ENCODE measurements at places on chromosomes 12 and 14.

- no peaks in the 10 kb centered on the region for H3K4me1 ChIP-seq
- H3K27me3 ChIP-seq, result peaks cover 26% of the 10 kb centered on the region
- DNase-seq, result no peak
- no peak overlapping the region for H3K27ac ChIP-seq
- H3K4me3 ChIP-seq, result no peak overlapping the region
Observed at GRCh38 chr14:68896132-68896531, 83.0 kb downstream of the ACTN1 start.

GRCh38 chr14:77903221-77903620 lies 103.3 kb downstream of the ADCK1 start:
- H3K27me3 ChIP-seq, result no peaks in the 10 kb centered on the region
- H3K27ac ChIP-seq, result no peak overlapping the region
- peaks cover 29% of the 10 kb centered on the region for H3K36me3 ChIP-seq
- no peak overlapping the region for H3K4me3 ChIP-seq

- no peaks in the 10 kb centered on the region for H3K4me1 ChIP-seq
- H3K4me3 ChIP-seq, result no peak overlapping the region
- H3K27me3 ChIP-seq, result peaks cover 2% of the 10 kb centered on the region
Observed at GRCh38 chr12:104802208-104802607, 155.9 kb downstream of the SLC41A2 start.

DNA sequence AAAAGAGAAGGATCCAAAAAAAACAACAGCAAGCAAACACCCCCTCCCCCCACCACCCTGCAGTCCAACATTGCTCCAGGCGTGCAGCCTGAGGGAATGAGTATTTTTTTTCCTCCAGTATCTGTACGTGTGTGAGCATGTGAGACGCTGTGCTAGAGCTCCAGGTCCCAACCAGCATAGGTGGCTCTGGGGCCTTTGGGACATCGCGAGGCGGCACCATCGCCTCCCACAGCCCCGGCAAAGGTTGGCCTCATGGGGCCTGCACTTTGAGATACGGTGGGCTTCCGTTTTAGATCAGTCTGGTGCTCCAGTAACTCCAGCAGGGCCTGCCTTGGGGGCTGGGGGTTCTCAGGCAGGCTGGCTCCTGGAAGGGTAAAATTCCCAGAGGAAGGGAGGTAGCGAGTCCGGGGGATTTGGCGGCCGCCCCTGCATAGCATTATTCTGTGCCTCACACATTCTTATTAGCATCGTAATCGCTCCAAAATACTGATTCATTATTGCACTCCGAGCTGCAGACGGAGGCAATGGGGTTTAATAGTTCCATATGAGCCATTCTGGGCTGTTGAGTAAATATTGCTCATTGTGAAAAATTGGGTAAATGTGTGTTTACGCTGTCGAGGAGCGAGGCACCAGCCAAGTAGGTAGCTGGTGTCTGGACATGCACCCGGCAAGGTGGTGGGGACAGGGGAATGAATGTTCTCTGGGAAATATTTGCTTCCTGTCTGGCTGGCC lies 143.1 kb upstream of the MYL2 start:
- no peak for DNase-seq
- H3K36me3 ChIP-seq, result no peaks in the 10 kb centered on the region
- no peaks in the 10 kb centered on the region for H3K27me3 ChIP-seq
- H3K27ac ChIP-seq, result no peak overlapping the region
- H3K4me3 ChIP-seq, result no peak overlapping the region

DNA sequence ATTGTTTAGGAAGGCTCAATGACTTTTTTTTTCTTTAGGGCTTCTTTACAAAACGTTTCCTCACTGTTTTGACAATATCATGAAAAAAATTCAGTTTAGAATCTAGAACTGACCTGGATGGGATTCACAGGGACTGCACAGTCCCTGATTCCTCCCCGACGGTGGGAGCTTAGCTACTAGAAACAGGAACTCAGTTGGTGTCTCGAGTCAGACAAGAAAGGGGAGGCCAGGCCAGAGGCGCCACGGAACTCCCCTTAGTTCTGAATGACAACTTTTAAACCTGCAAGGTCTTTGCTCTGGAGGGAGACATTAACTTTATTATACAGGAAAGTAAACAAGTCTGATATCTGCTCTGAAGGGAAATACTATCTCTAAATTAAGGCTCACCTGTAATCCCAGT lies 45.4 kb upstream of the SRP54 start:
- H3K36me3 ChIP-seq, result peaks cover 8% of the 10 kb centered on the region
- DNase-seq, result no peak
- H3K4me1 ChIP-seq, result no peaks in the 10 kb centered on the region
- H3K4me3 ChIP-seq, result no peak overlapping the region

DNA sequence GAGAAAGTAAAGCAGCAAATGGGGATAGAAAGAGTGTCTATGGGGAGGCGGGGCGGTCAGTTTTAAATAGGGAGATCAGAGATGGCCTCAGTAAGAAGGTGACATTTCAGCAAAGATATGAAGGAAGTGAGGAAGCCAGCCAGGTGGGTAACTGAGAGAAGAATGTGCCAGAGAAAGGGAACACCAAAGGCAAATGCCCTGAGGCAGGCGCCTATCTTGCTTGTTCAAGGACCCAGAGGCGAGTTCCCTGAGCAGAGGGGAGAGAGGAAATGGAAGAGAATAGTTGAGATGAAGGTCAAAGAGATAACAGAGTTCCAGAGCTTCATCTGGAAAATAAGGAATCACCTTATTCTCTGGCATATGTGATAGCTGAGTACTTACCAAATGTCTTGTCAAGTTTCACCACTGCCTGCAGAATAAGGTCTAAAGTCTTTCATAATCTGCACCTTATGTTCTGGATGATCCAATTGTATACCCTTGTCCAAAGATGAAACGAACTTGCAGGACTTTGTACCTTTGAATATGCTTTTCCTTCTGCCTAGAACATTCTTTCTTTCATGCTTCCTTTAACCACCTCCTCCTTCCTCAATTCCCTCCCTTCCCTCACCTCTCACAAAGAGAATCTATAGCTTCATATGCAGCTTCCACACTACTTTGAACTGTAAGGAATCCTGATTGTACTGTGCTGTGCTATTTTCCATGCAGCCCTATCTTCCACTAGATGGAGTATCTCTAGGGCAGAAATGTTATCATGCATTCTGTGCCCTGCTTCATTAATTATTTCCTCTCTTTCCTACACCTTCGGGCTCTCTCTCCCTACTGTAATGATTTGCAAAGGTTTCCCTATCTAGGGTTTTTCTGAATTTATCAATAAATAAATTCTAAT lies 38.5 kb downstream of the GNPTAB start:
- H3K4me1 ChIP-seq, result peaks cover 8% of the 10 kb centered on the region
- peaks cover 48% of the 10 kb centered on the region for H3K36me3 ChIP-seq
- no peak for DNase-seq

DNA sequence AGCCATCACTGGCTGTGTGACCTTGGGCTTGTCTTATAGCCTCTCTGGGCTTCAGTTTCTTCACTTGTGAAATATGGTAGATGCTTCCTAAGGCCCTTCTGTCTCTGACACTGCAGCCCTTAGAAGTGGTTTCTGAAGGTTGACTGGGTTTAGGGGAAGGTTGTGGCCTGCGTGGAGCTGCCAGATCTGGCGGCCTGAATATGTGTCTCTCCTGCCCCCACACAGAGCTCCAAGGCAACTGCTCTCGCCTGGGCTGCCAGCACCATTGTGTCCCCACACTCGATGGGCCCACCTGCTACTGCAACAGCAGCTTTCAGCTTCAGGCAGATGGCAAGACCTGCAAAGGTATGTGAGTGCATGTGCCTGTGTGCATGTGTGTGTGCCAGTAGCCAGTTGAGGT lies 4.0 kb downstream of the LRP1-AS start:
- no peak for DNase-seq
- no peaks in the 10 kb centered on the region for H3K4me1 ChIP-seq
- no peak overlapping the region for H3K27ac ChIP-seq
- no peaks in the 10 kb centered on the region for H3K36me3 ChIP-seq

DNA sequence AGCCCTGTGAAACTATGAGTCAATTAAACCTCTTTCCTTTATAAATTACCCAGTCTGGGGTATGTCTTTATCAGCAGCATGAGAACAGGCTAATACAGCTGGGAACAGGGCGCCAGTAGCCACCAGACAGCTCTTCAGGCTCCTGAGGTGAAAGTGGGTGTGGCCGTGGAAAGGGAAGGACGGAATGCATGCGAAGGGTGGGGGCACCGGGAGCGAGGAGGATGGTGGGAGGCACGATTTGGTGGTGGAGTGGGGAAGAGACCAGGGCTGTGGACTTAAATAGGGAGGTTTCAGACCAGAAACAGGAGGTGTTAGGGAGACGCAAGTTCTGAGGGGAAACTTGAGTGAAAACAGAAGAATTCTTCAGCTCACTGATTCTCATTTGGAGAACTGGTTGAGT lies 44.1 kb upstream of the CHST11 start:
- H3K4me1 ChIP-seq, result peaks cover 19% of the 10 kb centered on the region
- no peaks in the 10 kb centered on the region for H3K27me3 ChIP-seq
- DNase-seq, result no peak
- H3K27ac ChIP-seq, result no peak overlapping the region
- H3K4me3 ChIP-seq, result peak overlapping the region; percentile 36
- H3K36me3 ChIP-seq, result no peaks in the 10 kb centered on the region

DNA sequence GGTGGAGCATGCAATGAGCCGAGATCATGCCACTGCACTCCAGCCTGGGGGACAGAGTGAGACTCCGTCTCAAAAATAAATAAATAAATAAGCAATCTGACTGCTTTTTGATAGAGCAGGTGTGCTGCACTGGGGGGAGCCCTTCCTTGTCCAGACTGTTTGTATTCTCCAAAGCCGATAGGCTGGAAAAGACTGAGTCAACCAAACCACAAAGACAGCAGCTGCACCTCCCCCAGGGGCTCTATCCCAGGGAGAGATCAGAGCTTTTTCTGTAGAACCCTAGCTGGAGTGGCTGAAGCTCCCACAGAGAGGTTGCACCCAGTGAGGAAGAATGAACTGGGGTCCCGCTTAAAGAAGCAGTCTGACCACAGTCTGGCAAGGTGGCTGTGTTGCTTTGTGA lies 45.8 kb upstream of the LALBA start:
- no peak for DNase-seq
- no peak overlapping the region for H3K27ac ChIP-seq
- H3K27me3 ChIP-seq, result peaks cover 31% of the 10 kb centered on the region
- H3K4me3 ChIP-seq, result no peak overlapping the region
- no peaks in the 10 kb centered on the region for H3K36me3 ChIP-seq

- no peak for DNase-seq
Observed at GRCh38 chr12:96053476-96054243, 18.3 kb upstream of the LTA4H start.

DNA sequence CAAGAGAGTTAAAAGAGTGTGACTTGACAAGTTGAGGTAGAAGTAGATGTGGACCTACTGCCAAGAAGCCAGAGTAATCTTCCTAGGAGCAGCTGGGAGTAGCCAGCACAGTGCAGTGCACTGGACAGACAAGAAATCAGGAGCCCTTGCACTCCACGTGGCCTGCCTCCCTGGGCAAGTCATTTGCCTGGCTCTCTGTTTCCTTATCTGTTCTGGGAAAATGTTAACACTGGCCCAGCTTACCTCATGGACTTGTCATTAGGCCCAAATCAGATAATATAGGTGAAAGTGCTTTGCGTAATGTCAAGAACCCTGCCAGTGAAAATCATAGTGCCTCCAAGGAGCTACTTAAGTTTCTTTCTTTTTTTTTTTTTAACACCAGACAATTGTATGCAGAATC lies 19.2 kb downstream of the SLC7A8 start:
- no peak overlapping the region for H3K27ac ChIP-seq
- peaks cover 6% of the 10 kb centered on the region for H3K27me3 ChIP-seq
- H3K4me1 ChIP-seq, result no peaks in the 10 kb centered on the region
- H3K4me3 ChIP-seq, result no peak overlapping the region

DNA sequence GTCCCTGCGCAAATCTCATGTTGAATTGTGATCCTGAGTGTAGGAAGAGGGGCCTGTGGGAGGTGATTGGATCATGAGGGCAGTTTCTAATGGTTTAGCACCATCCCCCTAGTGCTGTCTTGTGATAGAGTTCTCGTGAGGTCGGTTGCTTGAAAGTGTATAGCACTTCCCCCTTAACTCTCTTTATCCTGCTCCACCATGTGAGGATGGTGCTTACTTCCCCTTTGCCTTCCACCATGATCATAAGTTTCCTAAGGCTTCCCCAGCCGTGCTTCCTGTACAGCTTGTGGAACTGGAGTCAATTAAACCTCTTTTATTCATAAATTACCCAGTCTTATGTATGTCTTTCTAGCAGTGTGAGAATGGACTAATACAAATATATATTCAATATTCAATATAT lies 303.7 kb upstream of the SEL1L start:
- H3K4me1 ChIP-seq, result no peaks in the 10 kb centered on the region
- no peak for DNase-seq
- H3K27me3 ChIP-seq, result no peaks in the 10 kb centered on the region
- no peak overlapping the region for H3K27ac ChIP-seq
- H3K36me3 ChIP-seq, result no peaks in the 10 kb centered on the region

- H3K4me3 ChIP-seq, result no peak overlapping the region
- no peaks in the 10 kb centered on the region for H3K36me3 ChIP-seq
- H3K4me1 ChIP-seq, result no peaks in the 10 kb centered on the region
- DNase-seq, result no peak
- H3K27me3 ChIP-seq, result no peaks in the 10 kb centered on the region
- H3K27ac ChIP-seq, result no peak overlapping the region
Observed at GRCh38 chr12:66984962-66985361, 284.2 kb upstream of the CAND1 start.

DNA sequence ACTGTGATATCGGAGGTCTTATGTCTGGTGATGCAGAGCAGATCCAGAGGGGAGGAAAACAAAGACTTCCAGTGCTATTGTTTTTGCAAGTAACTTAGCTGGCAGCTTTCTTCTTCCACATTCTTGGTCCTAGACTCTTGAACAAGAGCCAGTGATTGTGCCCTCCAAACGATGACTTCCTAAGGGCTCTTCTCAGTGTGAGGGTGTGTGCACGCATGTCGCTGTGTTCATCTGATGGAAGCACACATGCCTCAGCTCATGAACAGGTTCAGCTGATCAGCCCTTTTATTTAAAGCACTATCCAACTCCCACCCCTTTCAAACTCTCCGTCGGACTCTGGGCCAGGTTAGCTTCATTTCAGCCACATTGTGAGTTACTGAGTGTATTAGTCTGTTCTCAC lies 59.5 kb downstream of the SMOC1 start:
- no peak overlapping the region for H3K4me3 ChIP-seq
- no peaks in the 10 kb centered on the region for H3K36me3 ChIP-seq
- no peak for DNase-seq
- peaks cover 23% of the 10 kb centered on the region for H3K27me3 ChIP-seq
- no peaks in the 10 kb centered on the region for H3K4me1 ChIP-seq

- DNase-seq, result no peak
- H3K27ac ChIP-seq, result no peak overlapping the region
- peaks cover 18% of the 10 kb centered on the region for H3K27me3 ChIP-seq
- H3K4me1 ChIP-seq, result no peaks in the 10 kb centered on the region
- H3K36me3 ChIP-seq, result no peaks in the 10 kb centered on the region
- H3K4me3 ChIP-seq, result no peak overlapping the region
Observed at GRCh38 chr12:168763-169525, 45.0 kb downstream of the SLC6A12 start.

GRCh38 chr14:72608391-72609204 lies 285.3 kb downstream of the DPF3 start:
- no peak overlapping the region for H3K4me3 ChIP-seq
- no peaks in the 10 kb centered on the region for H3K36me3 ChIP-seq
- no peak overlapping the region for H3K27ac ChIP-seq
- DNase-seq, result no peak

GRCh38 chr12:44405297-44405696 lies 470.8 kb downstream of the NELL2 start:
- no peak overlapping the region for H3K27ac ChIP-seq
- H3K36me3 ChIP-seq, result no peaks in the 10 kb centered on the region
- peaks cover 2% of the 10 kb centered on the region for H3K27me3 ChIP-seq

GRCh38 chr14:83912032-83912642 lies 1617.8 kb upstream of the FLRT2 start:
- H3K4me1 ChIP-seq, result no peaks in the 10 kb centered on the region
- H3K4me3 ChIP-seq, result no peak overlapping the region
- H3K27me3 ChIP-seq, result no peaks in the 10 kb centered on the region
- DNase-seq, result no peak

- no peak for DNase-seq
- H3K4me3 ChIP-seq, result peak overlapping the region; percentile 51
- H3K27ac ChIP-seq, result peak overlapping the region; percentile 96
- no peaks in the 10 kb centered on the region for H3K36me3 ChIP-seq
- no peaks in the 10 kb centered on the region for H3K27me3 ChIP-seq
Observed at GRCh38 chr14:68261092-68261842, 441.7 kb downstream of the RAD51B start.
